ENCODE measurements at places on chromosomes 13 and 19.

DNA sequence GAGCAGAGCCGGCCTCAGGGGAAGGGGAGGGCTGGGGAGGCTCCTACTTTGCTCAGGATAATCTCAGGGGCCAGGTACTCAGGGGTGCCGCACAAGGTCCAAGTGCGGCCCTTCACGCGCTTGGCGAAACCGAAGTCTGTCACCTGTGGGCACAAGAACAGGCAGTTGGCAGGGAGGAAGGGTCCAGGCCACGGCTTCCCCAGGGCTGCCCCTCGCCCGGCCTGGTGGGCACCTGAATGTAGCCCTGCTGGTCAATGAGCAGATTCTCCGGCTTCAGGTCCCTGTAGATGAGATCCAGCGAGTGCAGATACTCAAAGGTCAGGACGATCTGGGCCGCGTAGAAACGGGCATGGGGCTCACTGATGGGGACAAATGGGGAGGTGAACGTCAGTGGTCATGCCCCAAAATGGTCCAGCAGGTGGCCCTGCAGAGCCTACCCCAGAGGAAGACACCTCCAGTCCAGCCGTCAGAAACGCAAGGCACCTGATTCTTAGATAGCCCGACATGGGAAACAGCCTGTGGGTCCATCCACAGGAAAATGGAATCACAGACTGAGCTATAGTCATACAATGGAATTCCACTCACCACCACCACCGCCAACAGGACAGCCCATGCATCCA lies 7.1 kb upstream of the SAMD1 start:
- DNase-seq = no peak

DNA sequence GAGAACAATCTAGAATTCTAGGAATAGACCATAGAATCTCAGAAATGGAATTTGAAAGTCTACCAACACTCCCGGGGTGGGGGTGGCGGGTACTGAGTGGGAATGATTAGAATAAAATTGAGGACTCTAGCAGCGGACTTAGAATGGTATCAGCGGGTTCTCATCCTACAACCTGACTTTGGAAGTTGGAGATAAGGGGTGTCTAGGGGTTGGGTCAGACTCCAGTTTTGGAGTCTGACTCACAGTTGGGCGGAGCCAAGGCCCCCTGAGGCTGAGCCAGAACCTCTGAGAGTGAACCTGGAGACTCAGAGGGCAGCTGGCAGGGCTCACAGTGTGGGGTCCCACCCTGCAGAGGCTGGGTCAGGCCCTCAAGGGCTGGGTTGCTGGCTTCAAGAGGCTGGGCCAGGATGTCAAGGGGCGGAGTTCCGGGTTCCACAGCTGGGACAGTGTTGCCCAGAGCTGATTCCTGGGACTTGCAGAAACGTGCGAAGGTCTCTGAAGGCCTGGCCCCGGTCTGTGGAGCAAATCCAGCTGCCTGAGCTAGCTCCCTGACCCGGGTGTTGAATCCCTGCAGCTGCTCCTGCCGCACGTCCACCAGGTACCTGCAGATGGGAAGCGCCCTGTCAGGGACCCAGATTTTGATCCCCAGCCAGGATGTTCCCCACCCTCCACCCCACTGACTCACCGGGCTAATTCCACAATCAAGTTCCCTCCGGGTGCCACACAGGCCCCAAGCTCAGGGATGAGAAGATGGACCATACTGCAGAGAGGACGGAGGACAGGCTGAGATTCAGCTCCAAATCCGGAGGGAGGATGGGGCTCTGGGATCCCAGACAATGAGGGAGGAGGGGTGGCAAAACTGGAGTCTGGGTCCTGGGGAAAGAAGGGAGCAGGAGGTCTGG lies 1.6 kb upstream of the TNNI3 start:
- DNase-seq = no peak

DNA sequence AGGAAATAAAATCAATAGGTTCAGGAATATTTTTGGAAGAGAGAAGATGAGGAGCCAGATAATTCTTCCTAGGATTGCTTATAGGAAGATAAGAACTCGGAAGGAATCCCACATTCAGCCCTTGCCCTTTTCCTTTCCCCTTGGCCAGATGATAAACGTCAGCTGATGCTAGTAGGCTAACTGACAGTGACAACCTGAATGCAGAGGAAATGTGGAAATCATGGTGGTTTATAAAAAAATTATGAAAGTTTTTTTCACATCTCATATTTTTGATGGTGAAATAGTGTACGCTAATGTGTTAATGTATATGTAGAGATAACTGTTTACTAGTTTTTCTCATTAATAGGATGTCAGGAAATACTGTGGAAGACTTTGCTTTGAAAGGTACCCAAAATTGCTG lies 56.9 kb downstream of the EDNRB start:
- DNase-seq = no peak

GRCh38 chr19:42095142-42095813 lies 19.3 kb downstream of the ZNF574 start:
- no peak for DNase-seq

- DNase-seq = no peak
Measured at GRCh38 chr13:35926859-35927530, 204.2 kb downstream of the DCLK1 start.

DNA sequence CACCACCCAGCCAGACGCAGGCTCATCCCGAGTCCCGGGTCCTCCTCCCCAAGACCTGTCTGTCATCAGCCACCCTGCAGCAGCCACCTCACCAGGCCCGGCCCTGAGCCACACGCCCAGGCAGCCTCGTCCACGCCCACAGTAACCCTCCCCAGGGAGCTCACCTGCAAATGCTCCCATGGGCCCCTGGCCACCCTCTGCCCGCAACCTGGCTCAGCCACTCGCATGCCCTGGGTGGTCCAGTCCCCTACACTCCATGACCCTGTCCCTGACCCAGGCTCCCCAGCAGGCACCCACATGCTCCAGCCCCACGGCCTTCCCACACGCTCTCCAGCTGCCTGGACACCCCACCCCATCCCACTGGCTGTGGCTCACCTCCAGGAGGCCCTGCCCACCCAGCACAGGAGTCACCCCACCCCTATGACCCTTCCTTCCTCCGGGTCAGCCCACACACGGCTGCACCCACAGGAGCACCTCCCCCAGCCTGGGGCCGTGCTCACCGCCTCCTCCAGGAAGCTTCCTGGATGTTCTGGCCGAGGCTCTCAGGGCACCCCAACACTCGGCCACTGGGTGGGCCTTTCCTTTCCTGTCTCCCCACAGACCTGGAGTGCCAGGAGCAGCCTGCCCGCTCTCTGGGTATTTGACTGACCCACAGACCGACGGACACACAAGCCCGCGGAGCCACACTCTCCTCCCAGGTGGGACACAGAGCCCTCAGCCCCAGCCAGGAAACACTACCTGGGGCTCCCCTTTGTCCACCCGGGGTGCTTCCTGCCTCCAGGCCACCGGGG lies 3.6 kb downstream of the TMEM259 start:
- no peak for DNase-seq

DNA sequence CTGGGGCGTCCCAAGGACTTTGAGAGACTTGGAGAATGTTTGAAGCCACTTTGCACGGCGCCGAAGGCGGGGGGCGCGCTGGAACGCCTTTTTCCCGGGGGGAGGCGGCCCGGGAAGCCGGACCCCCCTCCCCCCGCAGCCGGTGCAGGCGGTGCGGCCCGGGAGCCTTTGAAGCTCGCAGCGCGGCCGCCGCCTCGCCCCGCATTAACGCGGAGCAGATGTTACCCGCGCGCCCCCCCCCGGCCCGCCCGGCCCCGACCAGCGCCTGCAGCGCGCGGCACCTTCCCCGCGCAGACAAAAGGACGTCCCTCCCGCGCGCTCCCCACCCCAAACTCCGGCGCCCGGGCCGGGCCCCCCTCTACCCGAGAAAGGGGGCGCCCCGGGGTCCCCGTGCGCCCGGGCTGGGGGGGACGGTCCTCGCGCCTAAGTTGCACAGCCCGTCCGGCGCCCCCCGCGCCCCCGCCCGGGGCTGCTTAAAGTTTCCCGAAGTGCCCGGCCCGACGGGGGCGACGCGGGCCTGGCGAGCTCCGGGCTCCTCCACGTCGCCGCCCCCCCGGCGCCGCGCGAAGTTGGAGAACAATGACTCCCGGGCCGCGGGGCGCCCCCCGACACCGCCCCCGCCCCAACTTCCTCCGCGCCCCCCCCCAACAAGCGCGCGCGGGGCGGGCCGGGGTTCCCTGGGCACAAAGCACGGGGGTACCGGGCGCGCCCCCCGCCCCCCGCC lies 685 bp downstream of the TCF3 start:
- no peak for DNase-seq

- DNase-seq = no peak
Measured at GRCh38 chr13:20064128-20064527, 96.7 kb downstream of the GJA3 start.

- DNase-seq = no peak
Measured at GRCh38 chr13:66098931-66099628, 1131.1 kb downstream of the PCDH9 start.

DNA sequence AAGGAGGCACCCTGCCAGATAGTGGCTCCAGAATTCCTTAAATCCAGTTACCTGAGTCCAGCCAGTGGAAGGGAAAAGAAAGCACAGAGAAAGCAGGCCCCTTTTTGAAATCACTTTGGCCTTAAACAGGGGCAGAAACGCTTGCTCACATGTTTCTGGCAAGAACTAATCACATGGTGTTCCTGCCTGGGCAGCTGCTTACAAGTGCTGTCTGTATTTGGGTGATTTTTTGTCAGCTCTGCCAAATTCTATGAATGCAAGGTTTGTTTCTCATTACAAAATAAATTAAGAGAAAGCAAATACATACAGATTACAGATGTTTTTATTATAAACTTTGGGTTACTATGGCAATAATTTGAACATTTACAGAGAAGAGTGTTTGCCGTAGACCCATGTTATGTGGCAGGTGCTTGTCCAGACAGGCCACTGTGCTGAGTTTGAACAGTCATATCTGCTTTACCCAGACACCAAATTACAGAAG lies 1237.8 kb downstream of the SLITRK5 start:
- no peak for DNase-seq

GRCh38 chr19:36527873-36528193 lies 238 bp downstream of the ZNF260 start:
- no peak for DNase-seq

GRCh38 chr13:39998166-39998565 lies 342.7 kb downstream of the COG6 start:
- DNase-seq = no peak

DNA sequence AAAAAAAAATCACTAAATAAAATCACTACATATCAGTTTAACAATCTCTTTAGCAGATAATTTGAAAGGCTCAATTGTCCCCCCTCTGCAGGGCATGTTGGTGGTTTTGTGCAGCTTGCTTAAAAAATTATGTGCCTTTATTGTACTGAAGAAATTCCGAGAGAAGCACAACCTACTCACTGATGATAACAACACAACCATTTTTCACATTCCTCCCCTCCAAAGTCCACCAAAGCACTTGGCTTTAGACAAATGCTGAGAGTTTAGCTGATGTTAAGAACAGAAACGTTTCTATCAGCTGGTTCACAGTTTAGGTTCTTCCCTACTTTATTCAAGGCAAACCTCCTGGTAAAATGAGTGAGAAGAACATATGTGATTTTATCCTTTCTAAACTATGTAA lies 923 bp downstream of the DOCK9 start:
- DNase-seq = no peak

DNA sequence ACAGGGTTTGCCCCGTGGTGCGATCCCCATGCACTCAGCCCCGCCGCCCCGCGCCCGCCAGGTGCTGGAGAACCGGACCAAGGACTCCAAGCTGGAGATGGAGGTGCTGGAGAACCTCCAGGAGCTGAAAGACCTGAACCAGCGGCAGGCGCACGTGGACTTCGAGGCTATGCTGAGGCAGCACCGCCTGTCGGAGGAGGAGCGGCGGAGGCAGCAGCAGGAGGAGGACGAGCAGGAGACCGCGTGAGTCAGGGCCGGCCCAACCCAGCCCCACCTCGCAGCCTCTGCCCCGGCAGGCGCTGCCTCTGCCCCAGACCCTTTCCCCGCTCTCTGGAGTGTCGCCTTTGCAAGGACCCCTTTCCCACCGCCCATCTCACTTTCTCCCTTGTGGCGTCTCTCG lies 11.3 kb downstream of the YJU2 start:
- no peak for DNase-seq

- DNase-seq = no peak
Measured at GRCh38 chr19:2982561-2982960, 5.2 kb downstream of the TLE6 start.

DNA sequence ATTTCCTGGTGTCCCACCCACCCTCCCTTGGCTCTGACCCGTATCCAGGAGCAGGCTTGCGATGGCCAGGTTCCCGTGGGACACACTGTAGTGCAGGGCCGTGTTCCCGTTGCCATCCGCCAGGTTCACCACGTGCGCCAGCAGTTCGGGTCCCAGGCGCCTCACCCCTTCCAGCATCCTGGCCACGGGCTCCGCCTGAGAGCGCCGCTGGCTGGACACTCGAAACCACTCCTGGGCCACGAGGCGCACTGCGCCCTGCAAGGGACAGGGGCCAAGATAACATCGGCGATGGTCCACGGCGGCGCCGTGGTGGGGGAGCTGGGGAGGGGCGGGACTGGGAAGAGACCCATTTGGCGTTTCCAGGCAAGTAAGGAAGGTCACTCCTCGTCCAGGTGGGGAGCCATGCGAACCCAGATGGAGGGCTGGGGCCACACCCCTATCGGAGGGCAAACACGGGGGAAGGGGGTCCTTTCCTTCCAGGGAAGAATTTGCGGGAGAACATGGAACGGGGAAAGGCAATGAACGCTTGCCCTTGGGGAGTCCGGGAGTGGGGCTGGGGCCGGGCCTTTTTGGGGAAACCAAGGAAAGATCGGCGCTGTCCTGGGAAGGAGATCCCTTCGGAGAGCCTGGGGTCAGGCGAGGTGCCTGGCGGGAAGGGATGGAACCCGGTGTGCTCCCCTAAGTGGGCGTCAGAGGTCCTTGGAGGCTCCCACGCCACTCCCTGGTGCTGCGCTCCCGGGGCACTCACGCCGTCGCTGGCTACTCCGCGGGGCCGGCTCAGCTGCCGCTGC lies 9.9 kb downstream of the KANK3 start:
- DNase-seq = no peak

GRCh38 chr13:109140479-109141349 lies 511.3 kb downstream of the MYO16 start:
- no peak for DNase-seq

DNA sequence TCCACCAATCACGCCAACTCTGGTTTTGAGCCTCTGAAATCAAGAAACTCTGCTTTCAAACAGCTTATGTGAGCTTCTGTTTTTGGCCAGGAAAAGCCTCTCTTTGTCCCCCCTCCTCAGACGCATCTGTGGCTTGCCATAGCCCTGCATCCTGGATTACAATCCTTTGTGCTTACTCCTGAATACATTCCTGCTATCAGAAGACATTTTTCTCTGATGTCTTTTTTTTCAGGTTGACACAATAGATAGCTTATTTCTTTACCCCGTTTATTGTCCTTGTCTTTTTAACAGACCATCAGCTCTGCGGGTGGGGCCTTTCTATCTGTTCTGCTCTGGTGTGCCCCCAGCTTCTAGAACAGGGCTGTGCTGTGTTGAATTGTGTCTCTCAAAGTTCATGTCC lies 11.0 kb downstream of the PNMA8B start:
- no peak for DNase-seq

DNA sequence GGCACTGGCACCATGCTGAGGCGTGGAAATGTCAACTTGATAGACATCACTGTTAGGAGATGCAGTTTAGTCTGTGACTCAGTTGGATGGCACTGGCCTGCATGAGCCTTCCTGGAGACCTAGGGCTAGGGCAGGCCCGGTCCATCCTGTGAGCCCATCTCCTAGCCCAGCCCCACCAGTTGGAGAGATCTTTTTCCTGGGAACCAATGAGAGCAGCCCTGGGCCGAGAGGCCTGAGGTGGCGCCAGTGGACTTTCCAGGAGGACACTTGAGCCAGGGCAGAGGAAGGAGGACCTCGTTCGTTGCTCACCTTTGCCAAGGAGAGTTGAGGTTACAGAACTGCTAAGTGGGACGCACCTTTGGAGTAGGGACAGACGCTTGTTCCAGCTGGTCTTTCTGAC lies 100.5 kb upstream of the TEX29 start:
- DNase-seq = no peak

Measured in NCI-H446 treated with DMSO at 0.1 percent for 48 hours (cell line).